ENCODE measurements at places on chromosomes 11 and 22. TPM values are rescaled to one million over a fixed set of nuclear protein-coding genes. Genes with fewer than 3 reads are reported as not detected.

GRCh38 chr22:50581031-50581949 lies 1.4 kb downstream of the CHKB start:
- peaks cover 18% of the 10 kb centered on the region for H3K4me1 ChIP-seq
- H3K4me3 ChIP-seq = peak overlapping the region; percentile 89
- H3K27ac ChIP-seq = peak overlapping the region; percentile 86
- no peaks in the 10 kb centered on the region for H3K27me3 ChIP-seq
- no peak for DNase-seq

DNA sequence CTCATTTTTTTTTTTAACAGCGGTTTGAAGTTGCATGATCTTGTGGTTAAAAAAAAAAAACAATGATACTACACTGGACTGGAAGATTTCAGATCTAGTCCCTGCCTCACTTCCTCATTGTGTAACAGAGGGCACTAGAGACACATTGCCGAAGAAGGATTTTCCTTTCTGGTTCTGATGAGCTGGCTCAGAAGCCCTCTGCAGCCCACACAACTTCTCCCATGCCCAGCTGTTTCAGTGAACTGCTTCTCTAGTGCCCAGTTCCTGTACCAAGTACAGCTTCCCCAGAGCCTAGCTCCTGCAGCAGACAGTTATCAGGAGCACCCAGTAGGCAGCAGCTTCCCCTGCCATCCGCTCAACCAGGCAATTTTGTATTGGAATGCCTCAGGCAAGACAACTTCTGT lies 29.5 kb upstream of the ANO5 start:
- no peak overlapping the region for H3K4me3 ChIP-seq
- H3K27ac ChIP-seq = no peak overlapping the region
- no peaks in the 10 kb centered on the region for H3K4me1 ChIP-seq
- no peak for DNase-seq
- no peaks in the 10 kb centered on the region for H3K36me3 ChIP-seq
- H3K27me3 ChIP-seq = no peaks in the 10 kb centered on the region

DNA sequence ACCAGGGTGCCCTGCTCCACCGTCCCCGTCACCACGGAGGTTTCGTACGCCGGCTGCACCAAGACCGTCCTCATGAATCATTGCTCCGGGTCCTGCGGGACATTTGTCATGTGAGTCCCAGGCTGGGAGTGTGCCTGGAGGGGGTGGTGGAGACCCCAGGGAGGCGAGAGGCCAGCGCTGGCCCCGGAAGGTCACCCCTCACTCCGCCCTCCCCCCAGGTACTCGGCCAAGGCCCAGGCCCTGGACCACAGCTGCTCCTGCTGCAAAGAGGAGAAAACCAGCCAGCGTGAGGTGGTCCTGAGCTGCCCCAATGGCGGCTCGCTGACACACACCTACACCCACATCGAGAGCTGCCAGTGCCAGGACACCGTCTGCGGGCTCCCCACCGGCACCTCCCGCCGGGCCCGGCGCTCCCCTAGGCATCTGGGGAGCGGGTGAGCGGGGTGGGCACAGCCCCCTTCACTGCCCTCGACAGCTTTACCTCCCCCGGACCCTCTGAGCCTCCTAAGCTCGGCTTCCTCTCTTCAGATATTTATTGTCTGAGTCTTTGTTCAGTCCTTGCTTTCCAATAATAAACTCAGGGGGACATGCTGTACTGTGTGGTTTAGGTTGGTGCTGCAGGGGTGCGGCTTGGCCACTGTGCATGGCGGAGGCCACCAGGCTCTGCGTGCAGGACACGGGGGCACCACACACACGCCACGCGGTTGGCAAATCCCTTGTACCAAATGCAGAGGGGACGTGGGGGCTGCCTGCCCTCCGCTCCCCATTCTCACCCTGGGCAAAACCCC lies 35.4 kb downstream of the MUC2 start:
- 0 out of 2 replicates have a peak, but pooled peaks cover 7% of the 10 kb centered on the region for H3K27me3 ChIP-seq
- no peak for DNase-seq
- H3K4me3 ChIP-seq = no peak overlapping the region
- H3K27ac ChIP-seq = no peak overlapping the region
- H3K4me1 ChIP-seq = no peaks in the 10 kb centered on the region

DNA sequence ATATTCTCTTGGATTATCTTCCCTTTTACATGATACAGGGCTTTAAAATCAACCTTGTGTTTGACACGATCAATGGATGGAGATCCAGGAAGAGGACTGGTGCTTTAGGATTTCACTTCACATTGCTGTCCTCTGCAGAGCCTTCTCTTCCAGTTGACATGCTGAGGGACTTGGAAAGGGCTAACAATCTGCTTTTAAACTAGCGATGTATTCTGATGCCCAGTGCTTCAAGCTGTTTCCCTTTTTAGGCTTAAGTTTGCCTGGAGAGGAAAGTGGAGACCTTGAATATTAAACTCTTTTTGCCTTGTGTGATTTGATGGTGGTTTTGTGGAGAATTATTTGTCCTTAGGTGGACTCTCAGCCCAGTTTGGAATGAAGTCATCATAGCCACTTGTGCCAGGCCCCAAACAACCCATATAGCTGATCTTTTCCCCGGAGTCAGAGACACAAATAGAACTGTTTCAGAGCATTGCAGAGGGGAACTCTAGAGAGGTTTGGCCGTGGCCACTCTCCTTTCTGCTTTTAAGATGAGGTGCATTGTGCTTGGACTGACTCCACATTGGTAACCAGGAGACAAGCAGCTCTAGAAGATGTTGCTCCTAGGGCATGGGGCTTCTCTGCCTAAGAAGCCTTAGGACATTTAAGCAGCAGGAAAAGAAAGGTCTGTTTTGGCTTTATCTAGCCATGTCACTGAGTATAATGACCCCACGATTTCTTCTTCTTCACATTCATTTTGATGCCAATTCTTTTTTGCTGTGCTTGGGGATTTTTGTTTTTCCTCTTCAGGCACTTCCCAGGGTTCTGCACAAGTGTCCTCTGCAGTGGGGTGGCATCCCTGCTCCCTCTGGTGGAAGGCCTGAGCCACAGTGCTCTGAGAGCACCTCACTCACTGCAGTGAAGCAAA lies 152.8 kb downstream of the NCAM1 start:
- H3K4me3 ChIP-seq = no peak overlapping the region
- H3K36me3 ChIP-seq = no peaks in the 10 kb centered on the region
- no peaks in the 10 kb centered on the region for H3K27me3 ChIP-seq
- H3K4me1 ChIP-seq = no peaks in the 10 kb centered on the region

GRCh38 chr11:128666397-128666796 lies 27.5 kb upstream of the FLI1 start:
- no peaks in the 10 kb centered on the region for H3K36me3 ChIP-seq
- 0 out of 2 replicates have a peak, but pooled peaks cover 4% of the 10 kb centered on the region for H3K27me3 ChIP-seq
- no peaks in the 10 kb centered on the region for H3K4me1 ChIP-seq

GRCh38 chr11:8110396-8110795 lies 29.4 kb downstream of the TUB start:
- no peaks in the 10 kb centered on the region for H3K4me1 ChIP-seq
- DNase-seq = no peak
- no peak overlapping the region for H3K4me3 ChIP-seq
- no peaks in the 10 kb centered on the region for H3K36me3 ChIP-seq

DNA sequence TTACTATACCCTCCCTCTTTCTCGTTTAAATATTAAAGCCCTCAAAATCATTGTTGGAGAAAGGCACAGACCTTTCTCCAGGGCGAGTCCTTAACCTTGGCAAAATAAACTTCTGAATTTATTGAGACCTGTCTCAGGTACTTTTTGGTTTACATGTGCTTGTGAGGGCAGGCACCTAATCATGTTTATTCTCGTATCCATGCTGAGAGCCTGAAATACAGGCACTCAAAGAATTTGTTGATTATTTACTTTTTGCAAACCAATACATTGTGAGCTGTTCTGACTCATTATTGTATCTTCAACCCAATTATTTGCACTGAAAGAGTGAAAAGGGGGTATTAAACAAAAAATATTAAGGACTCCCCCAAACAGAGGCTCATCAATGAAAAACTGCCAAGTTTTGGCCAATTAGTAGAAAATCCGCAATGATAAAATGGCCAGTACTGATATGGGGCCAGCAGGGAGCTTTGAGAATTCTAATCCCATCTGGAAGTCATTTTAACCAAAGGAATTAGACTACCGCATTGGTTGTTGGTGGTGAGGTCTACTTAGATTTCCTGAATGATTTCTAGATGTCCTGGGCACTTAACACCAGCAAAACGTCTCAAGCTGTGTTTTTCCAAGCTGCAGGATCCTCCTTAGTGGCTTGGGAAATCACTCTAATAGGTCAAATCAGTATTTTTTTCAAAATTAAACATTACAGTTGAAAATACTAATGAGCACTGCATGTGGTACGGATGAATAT lies 157.3 kb downstream of the SWAP70 start:
- no peaks in the 10 kb centered on the region for H3K4me1 ChIP-seq
- H3K36me3 ChIP-seq = no peaks in the 10 kb centered on the region
- no peak for DNase-seq
- H3K27ac ChIP-seq = no peak overlapping the region
- no peaks in the 10 kb centered on the region for H3K27me3 ChIP-seq

The FAM118B gene
- 12.5 TPM for total RNA-seq

The SPTBN2 gene
- total RNA-seq = 66.8 TPM

Measured in PC-9 (cell line).